ENCODE measurements at places on chromosomes 3 and 15.

GRCh38 chr3:26260139-26260538 is 362.4 kb upstream of the LRRC3B start:
- DNase-seq, result no peak

- no peak for DNase-seq
These were observed 31.2 kb downstream of the SLC25A36 start for GRCh38 chr3:140972833-140973232.

GRCh38 chr3:13081603-13082360 is 8.6 kb upstream of the IQSEC1 start:
- DNase-seq, result no peak

- no peak for DNase-seq
These were observed 195.6 kb downstream of the CTNNB1 start for GRCh38 chr3:41394896-41395295.

- no peak for DNase-seq
These were observed 23.6 kb downstream of the HEG1 start for GRCh38 chr3:125032100-125032643.

DNA sequence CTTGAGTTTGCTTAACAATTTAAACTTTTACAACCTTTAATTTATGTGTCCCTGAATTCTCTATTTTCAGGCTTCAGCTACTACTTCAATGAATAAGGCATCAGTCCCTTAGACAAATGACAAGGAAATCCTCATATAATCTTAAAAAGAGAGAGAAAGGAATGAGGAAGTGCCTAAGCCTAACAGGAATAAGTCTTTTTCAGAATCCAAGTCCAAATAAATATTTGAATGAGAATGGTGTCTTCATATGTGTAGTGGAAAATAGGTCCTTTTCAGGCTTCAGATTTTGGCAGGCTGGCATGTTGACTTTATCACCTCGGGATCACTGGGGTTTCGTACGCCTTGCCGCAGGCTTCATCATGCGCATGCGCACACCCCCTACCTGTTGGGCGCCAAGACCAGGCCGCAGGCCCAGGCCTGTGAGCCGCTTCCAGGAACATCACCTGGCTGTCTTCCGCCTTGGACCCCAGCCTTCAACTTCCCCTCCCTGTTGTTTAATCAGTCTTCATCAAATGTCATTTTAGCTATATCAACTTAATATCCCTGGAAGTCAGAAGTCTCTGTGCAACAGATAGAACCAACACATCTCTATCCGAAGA is 334.5 kb downstream of the SOX2 start:
- no peak for DNase-seq

DNA sequence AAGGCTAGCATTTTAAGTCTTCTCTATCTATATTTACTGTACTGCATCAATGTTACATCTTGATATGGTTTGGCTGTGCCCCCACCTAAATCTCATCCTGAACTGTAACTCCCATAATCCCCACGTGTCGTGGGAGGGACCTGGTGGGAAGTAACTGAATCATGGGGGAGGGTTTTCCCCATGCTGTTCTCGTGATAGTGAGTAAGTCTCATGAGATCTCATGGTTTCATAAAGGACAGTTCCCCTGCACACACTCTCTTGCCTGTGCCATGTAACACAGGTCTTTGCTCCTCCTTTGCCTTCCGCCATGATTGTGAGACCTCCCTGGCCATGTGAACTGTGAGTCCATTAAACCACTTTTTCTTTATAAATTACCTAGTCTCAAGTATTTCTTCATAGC is 161.5 kb downstream of the TBC1D5 start:
- no peak for DNase-seq

DNA sequence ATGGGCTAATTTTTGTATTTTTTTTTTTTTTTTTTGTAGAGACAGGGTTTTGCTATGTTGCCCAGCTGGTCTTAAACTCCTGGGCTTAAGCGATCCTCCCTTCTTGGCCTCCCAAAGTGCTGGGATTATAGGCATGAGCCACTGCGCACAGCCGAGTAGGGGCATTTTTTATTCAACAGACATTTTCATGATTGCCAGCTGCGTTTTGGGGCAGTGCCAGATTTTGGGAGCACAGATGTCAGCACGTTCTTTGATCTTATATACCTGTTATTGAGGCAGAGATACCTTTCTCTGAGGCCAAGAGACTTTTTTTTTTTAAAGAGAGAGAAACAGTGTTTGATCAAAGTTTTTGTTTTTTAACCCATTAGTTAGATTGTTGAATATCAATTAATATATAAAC is 16.8 kb downstream of the NEO1 start:
- no peak for DNase-seq

DNA sequence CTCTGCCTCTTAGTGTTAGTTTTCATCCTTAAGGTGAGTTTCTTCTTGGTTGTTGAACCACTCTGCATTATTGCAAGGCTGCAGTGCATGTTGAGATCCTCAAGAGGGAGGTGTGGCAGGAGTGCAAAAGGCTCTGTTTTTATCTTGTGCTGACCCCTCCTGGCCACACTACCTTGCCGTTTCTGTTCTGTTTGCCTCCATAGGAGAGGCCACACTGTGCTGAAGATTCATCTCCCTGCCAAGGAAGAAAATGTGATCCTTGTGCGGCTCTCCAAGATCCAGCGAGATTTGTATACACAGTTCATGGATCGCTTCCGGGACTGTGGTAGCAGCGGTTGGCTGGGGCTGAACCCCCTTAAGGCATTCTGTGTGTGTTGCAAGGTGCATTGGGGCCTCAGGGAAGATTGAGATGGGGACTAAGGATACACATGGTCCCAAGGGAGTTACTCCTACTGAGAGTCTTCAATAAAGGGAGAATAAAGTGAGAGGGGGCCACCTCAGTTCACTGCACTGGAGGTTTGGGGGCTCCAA is 33.0 kb upstream of the TEX264 start:
- DNase-seq, result no peak

- DNase-seq, result no peak
These were observed 119.3 kb upstream of the PFN2 start for GRCh38 chr3:150090006-150090405.

DNA sequence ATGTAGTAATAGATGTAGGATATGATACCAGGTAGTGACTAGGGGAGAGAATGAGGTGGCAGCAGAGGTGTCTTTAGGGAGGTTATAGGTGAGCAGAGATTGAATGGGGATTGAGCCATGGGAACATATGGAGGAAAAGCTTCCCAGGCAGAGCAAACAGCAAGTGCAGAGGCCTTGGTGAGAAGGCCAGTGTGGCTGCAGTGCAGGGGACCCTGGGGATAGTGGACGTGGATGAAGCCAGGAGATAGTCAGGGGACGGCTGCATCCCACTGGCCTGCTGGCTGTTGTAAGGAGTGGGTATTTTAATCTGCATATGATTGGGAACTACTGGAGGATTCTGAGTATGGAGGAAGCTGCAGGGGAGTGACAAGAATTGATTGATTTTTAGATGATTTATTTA is 62.7 kb upstream of the TRAK1 start:
- DNase-seq, result no peak

- no peak for DNase-seq
These were observed 6.3 kb upstream of the PIAS1 start for GRCh38 chr15:68047826-68048225.

DNA sequence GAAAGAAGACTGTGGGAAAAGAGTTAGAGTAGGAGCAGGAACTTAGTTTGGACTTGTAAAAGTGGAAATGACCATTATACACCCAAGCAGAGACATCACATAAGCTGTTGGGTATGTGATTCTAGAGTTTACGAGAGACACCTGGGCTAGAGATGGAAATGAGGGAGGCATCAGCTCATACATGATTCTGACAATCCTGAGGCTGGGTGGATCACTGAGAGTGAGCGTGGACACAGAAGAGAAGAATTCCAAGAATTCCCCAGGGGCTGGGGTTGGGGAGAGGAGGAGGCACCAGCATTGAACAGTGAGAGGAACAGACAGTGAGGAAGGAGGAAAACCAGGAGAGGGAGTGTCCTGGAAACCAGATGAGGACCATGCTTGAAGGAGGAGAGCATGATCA is 113.5 kb downstream of the KCNAB1 start:
- DNase-seq, result no peak

DNA sequence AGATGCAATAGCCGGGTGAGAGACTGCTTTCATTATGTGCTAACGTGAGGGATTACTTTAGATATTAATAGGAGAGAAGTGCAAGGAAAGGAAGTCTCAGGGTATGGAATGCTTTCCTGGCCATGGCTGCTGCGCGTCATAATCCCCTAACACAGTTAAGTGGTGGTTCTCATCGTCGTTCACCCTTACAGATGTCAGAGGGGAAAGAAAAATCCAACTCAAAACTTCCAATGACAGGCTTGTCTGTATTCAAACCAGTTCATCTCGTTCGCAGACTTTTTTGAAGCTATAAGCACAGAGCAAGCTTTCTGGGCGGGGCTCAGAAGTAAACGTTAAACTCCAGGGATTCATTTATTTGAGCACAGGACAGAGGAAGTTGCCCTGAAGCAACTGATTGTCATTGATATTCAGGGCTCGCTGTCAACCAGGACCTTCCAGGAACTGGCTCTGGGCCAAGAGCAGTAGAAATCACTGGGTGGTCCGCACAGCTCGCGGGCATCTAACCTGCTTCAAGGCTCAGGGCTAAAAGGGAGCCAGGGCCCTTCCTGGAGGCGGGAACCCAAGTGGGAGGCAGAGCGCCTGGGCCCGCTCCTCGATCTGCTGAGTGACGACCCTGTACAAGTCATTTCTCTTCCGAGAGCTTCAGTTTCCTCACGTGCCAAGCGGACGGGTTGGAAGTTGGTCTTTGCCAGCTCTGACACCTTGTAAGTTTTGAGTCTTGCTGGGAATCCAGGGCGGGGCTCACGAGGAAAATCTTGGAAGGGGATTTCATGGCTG is 1.1 kb upstream of the LPP start:
- DNase-seq, result no peak

DNA sequence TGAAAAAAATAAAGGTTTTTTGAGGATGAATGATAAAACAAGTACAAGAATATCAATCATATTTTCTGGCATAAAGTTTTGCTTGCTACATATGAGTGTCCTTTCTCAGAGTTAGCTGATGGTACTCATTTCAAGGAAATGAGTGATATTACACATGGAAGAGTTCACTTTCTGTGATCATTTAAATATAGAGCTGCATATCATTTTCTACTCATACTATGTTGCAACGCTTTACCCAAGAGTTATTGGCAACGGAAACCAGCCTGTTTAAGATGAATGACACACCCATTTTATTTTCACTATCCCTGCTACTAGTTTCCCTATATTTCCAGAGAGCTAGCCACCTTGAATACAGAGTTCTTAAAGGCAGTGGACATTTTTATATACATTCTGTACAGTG is 35.4 kb upstream of the RBMS3 start:
- no peak for DNase-seq

- DNase-seq, result no peak
These were observed 29.5 kb downstream of the CMTM7 start for GRCh38 chr3:32421185-32421584.

DNA sequence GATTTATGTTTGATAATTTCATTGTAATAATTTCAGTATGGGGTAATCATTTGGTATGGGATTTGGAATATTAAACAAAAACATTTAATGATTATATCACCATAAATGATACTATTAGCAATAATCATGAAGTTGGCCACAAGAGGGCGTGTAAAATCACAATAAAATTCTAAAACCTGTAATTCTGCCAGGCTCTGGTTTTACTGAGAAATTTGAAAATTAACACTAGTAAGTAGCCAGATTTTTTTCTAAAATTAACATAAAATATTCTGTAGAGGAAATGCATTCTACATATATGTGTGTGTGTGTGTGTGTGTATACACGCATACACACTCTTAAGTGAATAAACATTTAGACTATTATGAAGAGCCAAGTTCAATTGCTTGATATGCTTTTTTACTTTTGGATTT is 40.5 kb downstream of the FEZF2 start:
- DNase-seq, result no peak

DNA sequence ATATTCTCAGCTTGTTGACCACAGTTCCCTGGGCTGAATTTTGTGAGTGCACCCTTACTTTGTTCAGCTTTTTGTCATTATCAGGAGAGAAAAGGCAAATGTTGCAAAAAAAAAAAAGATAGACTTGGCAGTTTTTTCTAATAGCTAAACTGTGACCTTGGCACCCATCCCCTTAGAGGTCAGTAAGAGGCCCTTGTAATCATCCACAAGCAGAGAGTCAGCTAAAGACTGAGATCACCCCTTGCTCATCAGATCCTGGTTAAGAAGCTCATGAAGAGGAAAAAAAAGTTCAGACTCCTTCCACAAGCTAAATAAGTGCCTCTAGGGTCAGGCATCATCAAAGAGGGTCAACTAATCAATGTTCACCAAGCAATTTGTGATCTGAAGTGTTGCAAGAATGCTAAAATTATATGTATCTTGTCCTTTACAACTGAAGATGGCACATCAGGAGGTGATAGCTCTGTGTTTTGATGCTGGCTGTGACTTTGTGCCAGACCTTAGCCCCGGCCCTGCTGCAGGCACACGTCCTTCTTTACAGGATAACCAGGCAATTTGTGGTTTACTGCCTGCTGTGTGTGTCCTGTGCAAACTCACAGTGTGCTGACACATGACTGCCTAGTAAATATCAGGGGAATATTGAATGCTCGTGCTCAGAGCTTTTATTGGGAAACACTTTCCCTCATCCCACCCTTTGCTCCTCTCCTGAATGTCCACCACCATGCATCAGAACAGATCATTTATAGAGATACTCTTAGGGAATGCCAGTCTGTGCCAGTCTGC is 262.9 kb downstream of the IL5RA start:
- DNase-seq, result no peak

GRCh38 chr15:90190606-90191343 is 10.4 kb upstream of the SEMA4B start:
- DNase-seq, result no peak

DNA sequence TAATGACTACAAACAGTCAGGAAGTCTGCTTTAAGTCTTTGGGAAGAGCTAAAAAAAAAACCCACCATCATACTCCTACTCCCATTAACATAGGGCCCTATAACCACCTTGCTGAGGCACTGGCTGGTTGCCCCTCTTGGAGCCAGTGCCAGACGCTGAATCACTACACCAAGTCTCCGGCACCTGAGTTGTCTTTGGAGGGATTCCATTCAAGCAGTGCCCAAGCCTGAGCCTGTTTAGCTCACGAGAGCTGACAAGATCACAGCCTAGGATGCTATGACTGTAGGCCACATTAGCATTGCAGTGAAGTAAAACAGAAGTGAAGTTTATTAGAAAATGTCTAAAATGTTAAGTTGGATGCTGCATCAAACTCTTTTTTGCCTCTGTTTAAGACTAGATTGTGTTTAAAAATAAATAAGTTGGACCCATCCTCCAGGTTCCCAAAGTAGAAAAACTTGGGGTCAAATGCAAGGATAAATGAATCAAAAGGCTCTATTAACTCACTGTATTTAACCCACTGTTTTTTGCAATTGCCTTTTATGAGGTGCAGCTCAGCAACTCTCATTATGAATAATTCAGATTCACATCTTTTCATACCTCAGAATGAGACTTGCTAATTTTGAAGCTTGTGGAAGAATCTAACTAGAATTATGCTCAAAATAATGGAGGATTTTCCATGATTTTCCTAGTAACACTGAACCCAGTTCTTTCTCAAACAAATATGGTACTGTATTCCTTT is 461.9 kb downstream of the FOXP1 start:
- DNase-seq, result no peak

DNA sequence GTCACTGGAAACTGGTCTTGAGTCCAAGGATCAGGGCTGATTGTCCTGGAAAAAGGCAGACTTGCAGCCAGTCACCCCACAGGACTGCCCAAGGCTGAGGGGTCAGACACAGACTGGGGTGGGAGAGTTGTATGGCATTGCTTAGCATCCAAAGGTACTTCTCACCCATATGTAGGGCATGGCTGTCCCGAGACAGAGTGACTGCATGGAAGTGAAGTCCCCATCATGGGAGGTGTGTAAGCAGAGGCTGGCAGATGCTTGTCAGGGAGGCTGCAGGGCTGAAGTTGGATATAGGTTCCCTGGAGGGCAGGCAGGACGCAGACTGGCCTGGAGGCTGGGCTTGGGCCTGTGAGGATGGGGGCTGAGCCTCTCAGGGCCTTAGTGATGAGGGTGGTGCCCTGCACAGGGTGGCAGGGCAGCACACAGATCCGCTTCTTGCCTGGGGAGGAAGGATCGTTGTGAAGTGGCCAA is 31.1 kb downstream of the PSTPIP1 start:
- no peak for DNase-seq

Measured in stimulated activated CD8-positive, alpha-beta memory T cell treated with anti-CD3 and anti-CD28 coated beads, Interleukin-12 subunit alpha, Interleukin-12 subunit beta, amount 100 ng/mL, for 1 hour (primary cell).